ENCODE measurements at places on chromosomes 16 and 17.

GRCh38 chr16:85329059-85329812, 217.0 kb upstream of the CIBAR2 start:
- no peak for DNase-seq

GRCh38 chr16:66629856-66630255, 25.4 kb downstream of the CMTM3 start:
- no peak for DNase-seq

DNA sequence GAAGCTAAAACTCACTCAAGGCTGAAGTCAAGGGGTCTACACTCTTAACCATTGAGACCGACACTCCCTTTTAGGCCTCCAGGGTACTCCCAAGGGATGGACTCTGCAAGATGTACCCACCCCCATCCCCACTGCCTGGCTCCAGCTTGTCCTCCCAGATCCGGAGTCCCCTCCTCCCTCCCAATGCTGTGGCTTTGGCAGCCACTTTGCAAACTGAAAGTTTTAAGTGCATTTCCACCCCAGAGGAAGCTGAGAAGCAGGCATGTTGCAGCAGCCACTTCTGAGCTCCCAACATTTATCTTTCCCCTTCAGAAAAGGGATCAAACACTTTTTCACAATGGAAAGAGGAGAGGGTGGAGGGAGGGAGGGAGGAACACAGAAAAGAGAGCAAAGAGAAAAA, 115.2 kb downstream of the COPRS start:
- DNase-seq: no peak

DNA sequence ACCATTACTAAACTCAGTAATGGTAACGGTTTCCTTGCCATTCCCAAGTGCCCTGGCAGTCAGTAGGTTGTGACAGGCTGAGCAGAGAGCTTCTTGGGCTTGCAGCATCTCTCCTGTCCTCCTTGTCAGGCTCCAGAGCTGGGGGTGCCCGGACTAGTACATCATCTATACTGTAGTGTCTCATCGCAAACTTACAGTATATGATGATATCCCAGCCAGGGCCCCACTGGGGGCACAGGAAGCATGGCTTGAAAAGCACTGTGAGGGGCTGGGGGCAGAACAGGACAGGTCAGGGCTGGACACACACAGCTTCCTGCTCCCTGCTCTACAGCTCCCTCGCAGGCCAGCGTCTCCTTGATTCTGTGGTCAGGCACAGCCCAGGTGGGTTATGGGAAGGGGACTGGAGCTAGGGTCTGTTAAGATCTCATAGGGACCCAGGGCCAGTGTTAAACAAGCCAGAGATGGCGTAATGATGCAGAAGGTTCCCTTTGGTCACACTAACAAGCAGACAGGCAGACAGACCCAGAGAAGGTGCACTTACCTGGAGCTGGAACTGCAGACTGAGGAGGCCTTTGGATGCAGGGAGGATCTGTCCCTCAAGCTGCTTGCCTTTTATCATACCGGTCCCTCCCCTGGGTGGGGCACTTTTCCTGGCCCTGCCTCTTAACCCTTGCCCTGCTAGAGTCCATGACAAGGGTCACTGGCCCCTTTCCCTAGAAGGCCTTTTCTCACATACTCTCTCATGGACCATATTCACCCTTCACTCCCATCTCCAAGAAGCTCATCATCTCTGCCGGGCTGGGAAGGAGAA, 6.8 kb downstream of the ERAL1 start:
- no peak for DNase-seq

- DNase-seq: no peak
These were observed 223.0 kb upstream of the RPL38 start for GRCh38 chr17:73980517-73980916.

DNA sequence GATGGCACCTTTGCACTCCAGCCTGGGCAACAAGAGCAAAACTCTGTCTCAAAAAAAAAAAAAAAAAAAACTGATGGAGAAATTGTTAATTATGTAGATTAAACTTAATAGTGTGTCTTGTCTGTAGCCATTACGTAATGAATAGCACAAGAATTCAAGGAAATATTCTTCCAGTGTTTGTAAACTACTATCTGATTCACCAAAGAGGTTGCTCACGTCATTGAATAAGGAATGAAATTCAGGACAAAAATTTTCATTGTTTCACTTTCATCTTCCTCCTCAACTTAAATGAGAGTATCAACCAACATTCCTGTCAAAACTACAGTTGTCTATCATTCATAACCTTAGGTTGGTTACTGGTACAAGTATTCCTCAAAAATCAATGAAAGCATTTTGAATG, 30.7 kb upstream of the MYO18A start:
- DNase-seq: no peak

DNA sequence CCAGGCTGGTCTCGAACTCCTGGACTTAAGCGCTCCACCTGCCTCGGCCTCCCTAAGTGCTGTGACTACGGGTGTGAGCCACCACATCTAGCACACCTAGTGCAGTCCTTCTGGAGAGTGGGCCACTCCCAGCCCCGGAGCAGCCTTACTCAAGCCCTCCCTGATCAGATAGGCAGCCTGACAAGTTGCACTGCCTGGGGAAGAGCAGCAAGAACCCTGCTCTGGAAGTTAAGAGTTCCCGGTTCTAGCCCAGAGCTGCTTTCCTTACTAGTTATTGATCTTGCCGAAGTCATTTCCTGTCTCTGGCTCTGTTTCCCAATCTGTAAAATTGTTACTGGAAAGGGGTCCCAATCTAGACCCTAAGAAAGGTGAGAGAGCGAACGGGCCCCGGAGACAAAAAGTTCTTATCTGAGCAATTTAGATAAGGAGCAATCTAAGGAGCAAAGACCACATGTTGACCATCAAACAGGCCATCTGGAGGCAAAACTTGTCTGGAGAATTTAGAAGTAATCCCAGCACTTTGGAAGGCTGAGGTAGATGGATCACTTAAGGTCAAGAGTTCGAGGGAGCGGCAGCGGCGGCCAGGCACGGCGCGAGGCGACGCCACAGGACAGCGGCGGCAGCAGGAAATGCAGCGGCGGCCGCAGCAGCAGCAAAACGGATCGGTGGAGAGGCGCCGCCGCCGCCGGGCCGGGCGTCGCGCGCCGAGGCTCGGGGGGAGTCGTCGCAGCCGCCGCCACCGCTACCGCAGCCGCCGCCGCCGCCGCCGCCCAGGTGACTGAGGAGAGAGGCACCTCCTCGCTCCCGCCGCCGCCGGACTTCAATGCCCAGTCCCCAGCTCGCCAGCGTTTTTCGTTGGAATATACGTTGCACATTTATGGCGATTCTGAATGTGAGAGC, 4.3 kb upstream of the NAGLU start:
- peak; percentile 53 for DNase-seq

DNA sequence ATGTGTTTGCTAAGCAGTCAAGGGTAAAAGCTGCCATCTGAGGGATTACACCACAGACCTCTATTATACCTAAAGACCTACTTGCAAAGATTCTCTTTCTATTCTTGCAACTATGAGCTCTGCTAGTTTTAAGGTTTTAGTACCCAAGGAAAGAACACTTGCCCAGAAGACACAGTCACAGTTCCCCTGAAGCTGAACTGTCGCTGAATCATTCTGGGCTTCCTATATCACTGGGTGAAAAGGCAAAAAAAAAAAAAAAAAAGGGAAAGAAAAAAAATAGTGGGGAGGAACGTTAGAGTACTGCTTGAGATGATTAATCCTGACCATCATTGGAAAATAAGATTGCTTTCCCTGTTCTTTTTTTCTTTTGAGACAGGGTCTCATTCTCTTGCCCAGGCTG, 37.9 kb downstream of the LYRM1 start:
- no peak for DNase-seq

Measured in C1 segment of cervical spinal cord (tissue), 14 donors.